Fibroblast of skin of abdomen (primary cell): ENCODE measurements at places on chromosomes 1 and 21.

GRCh38 chr1:246510147-246511030, 3.3 kb upstream of the SMYD3 start:
- DNase-seq: no peak

GRCh38 chr1:32194984-32195383, 5.4 kb upstream of the CCDC28B start:
- DNase-seq: no peak

DNA sequence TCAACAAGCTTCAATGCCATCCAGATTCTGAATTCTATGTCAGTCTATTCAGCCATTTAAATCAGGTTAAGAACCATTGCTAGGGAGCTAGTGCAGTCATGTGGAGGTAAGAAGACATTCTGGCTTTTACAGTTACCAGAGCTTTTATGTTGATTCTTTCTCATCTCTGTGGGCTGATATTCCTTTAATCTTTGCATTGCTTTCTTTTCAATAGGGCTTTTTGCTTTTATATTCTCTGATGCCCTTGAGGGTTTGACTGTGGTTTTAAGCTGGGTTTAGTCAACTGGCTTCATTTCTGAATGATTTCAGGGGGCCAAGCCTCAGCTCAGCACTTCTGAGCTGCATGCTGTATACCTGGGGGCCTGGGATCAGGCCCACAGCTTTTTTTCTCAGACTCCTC, 51.0 kb upstream of the GORAB start:
- DNase-seq: no peak

DNA sequence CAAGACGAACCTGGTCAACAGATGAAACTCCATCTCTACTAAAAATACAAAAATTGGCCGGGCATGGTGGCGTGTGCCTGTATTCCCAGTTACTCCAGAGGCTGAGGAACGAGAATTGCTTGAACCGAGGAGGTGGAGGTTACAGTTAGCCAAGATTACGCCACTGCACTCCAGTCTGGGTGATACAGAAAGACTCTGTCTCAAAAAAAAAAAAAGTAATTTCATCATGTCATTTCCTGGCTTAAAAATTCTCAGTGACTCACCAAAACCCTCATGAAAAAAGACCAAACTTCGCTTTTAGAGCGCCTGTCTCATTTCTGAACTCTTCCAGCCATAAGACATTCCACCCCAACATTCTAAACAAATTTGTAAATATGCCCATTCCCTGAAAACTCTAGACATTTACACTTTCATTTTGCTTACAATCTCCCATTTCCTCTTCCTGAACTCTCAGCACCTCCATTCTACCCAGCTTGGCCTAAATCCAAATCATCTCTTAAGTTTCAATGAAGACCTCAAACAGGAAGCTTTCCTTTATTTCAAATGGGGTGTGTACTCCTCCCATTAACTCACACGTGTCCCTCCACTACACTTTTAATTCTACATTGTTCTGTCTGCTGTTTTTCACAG, 50.5 kb upstream of the PRRC2C start:
- DNase-seq: peak; percentile 79

DNA sequence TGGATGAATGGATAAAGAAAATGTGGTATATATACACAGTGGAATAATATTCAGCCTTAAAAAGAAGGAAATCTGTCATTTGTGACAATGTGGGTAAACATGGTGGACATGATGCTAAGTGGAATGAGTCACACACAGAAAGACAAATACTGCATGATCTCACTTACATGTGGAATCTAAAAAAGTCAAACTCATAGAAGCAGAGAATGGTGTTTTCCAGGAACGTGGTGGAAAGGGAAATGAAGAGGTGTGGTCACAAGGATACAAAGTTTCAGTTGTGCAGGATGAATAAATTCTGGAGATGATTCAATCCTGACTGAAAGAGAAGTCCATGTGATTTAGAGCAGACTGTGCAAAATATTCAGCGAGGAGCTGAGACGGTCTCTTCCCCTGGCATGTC, 56.6 kb downstream of the RYR2 start:
- DNase-seq: no peak

GRCh38 chr1:206693592-206693991, 8.9 kb downstream of the MAPKAPK2 start:
- no peak for DNase-seq

GRCh38 chr1:6208723-6209660, 3.1 kb downstream of the RNF207 start:
- peak; percentile 58 for DNase-seq

- peak; percentile 81 for DNase-seq
These were observed at the start of gene MEX3A for GRCh38 chr1:156082309-156083091. Gene MEX3A (minus strand): TSS chr1:156082465. CDS start chr1:156081998, 467 bp downstream.

GRCh38 chr21:31666445-31667010, 7.0 kb downstream of the SOD1 start:
- no peak for DNase-seq

- no peak for DNase-seq
These were observed 350.5 kb upstream of the VAMP3 start for GRCh38 chr1:7420470-7421100.

- DNase-seq: no peak
These were observed 47.2 kb downstream of the KLHDC7A start for GRCh38 chr1:18527921-18528320.

GRCh38 chr1:11054666-11055065, 5.2 kb downstream of the SRM start:
- DNase-seq: no peak

GRCh38 chr1:31643976-31644559, 608 bp downstream of the PEF1 start:
- no peak for DNase-seq

- no peak for DNase-seq
These were observed at the start of gene KRTAP19-3 for GRCh38 chr21:30491963-30492428. Gene KRTAP19-3 (minus strand): TSS chr21:30492013. CDS start chr21:30491957, 56 bp downstream.

DNA sequence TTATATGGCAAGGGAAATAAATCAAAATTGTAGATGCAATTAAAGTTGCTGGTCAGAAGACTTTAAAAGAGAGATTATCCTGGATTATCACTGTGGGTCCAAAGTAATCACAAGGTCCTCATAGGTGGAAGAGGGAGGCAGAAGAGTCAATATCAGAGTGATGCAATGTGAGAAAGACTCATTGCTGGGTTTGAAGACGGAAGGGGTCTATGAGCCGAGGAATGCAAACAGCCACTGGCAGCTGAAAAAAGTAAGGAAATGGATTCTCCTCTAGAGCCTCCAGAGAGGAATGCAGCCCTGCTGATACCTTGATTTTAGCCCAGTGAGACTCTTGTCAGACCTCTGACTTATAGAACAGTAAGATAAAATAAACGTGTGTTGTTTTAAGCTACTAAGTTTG, 59.8 kb upstream of the MUTYH start:
- peak; percentile 6 for DNase-seq

DNA sequence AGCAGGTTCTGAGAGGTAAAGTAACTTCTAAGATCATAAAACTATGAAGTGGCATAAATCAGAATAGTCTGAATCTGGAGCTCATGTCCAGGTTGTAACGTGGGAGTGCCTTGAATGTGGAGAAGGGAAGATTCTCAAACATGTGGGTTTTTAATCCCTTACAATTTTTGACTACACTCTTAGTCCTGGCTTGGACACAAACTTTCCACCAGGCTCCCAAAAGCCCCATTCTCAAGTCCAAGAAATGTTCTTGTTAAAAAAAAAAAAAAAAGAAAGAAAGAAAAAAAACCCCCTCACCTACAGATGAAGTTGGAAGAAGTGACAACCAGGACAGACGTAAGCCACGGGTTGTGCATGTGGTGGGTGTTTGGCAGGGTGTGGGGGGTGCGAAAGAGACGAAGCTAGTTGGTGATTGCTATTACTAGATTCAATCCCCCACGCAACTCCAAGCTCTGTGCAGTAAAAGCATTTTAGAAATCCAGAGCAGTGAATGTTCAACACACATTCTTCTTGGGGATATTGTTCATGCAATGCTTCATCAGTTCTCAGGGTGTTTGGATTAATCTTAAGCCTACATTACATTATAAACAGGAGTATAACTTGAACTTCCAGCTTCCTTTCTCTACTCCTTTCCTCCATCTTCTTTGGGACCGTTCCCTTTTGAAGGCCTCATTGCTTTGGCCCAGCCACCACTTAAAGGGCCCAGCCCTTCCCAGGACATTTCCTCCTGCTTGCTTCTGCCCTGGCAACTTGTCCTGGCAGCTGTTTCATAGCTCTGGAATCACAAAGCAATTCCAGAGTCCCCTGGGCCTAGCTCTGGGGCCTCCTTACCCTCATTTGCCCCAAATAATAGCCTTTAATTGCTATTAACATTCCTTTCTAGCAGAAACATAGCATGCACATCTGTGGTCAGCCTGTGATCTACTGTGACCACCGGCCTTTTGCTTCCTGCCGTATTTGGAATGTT, 41.8 kb downstream of the PHC2 start:
- DNase-seq: peak; percentile 87

DNA sequence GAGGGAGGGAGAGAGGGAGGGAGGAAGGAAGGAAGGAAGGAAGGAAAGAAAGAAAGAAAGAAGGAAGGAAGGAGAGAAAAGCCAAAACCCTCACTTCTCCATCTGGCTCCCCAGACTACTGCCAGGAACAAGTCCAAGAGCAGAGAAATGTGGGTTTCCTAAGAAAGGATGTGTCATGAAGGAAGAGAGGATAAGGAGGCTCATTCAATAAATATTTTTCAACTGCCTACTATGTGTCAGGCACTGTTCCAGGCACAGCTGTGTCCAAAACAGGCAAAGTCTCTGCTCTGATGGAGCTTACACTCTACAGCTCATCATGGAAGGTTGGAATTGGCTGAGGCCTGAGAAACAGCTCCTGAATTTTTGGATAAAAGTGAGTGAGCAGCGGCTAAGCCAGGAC, 42.6 kb upstream of the ATP2B4 start:
- DNase-seq: peak; percentile 41

DNA sequence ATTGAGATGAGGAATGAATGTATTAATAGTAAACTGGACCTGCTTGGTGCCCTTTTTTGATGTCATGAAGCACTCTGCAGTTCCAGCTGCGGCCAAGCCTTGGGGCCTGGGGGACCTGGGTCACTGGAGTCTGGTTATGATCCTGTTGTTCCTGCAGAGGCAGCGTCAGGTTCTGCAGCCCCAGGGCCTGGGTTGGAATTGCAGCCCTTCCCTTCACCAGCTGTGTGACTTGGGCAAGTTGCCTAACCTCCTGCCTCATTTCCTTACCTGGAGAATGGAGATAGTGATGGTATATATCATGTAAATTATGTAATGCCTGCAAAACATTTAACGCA, 9.1 kb upstream of the ATP5PO start:
- DNase-seq: no peak

DNA sequence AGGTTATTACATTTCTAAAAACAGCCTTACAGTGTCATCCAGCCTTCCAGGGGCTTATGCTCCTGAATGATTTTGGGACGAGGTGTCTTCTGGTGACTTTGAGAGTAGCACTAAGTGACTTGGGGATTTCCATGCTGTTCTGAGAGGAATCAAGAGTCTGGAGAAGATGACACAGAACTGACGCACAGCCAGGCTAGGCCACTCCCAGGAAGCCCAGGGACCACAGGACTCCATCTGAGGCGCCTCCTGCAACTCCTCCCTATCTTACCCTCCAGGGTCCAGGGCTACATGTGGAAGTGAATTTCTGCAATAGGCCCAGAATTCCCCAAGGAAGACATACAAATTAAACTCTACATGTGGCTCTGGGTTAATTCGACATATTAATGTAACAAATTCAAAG, 92.5 kb downstream of the SLC25A24 start:
- peak; percentile 56 for DNase-seq
